ENCODE measurements at places on chromosomes 12 and 14. TPM values are rescaled to one million over a fixed set of nuclear protein-coding genes. Genes with fewer than 3 reads are reported as not detected.

DNA sequence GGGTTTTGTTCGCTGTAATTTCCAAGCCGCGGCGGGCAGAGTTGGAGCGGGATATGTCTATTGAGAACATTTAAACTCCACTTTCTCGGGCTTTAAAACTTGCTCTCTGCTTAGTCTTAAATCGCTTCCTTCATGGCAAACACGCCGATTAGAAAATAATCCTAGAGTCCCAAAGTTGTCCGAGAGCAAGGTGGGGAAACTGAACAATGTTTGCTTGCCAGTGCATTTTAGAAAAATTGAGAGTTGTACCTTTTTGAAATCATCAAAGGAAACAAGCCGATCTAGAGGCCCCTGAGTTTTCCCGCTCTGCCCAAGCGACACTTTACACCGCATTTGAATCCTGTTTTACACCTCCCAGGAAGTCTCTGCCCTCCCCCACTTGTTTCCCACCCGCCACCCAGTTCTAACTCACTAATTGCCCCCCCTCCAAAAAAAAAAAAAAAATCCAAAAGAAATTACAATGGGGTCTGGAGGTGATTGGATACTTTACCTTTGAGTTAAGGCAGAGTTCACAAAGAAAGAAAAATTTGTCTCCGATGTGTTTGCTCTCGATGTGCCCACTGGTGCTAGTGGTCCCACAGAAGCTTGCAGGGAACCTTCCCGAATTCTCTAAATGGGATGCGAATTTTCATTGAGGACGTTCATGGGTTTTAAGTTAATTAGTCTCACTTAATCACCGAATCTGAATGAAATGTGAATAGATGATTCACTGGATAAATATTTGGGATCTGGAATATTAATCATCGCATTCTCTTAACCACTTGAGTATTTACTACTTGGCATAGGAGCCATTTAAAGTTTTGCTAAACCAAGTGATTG lies 2.3 kb downstream of the HMGA2 start:
- no peak overlapping the region for H3K27ac ChIP-seq
- DNase-seq: no peak
- no peaks in the 10 kb centered on the region for H3K4me1 ChIP-seq
- peak overlapping the region; percentile 58 for H3K4me3 ChIP-seq
- no peaks in the 10 kb centered on the region for H3K36me3 ChIP-seq

DNA sequence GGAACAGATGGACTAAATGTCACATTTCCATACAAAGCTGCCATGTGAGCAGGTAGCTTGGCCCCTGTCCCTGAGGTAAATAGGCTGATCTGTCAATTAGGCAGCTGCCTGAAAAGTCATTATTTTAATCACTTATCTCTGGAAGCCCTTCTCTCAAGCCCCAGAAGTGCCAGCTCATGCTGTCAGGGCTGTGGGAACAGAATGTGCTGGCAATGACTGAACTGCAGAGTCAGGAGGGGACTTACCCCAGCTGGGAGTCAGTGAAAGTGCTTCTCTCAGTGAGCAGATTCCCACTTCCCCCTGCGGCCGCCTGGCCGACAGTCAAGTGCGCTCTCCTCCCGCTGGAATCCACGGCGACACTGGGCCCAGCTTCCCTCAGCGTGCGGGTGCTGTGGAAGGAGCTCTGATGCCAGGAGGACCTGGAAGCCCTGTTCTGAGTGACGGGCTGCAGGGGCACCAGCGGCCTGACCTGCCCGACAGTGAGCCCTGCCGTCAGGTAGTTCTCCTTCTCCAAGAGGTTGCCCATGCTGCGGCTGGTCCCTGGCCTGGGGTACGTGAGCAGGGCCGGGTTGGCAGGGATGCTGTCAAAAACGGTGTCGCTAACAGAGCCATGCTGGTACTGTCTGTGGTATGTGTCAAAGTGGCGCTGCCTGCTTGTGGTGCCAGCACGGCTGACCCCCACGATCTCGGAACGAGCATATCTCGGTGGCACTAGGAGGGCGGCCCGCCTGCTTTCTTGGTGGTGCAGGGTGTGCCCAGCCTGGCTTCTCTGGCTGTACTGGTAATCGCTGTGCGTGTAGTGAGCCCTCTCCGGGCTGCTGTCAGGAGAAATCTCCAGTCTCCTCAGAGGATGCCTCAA lies 18.7 kb downstream of the PKP2 start:
- no peak for DNase-seq
- no peaks in the 10 kb centered on the region for H3K27me3 ChIP-seq
- peaks cover 4% of the 10 kb centered on the region for H3K36me3 ChIP-seq
- no peak overlapping the region for H3K4me3 ChIP-seq
- H3K27ac ChIP-seq: no peak overlapping the region

The FAM216A gene
- total RNA-seq: 8.5 TPM

GRCh38 chr12:21526053-21526452 lies at the start of gene SPX:
TSS of gene SPX (plus strand) at chr12:21526296. CDS start at chr12:21526473, 177 bp downstream.
- no peaks in the 10 kb centered on the region for H3K4me1 ChIP-seq
- H3K27me3 ChIP-seq: peaks cover 27% of the 10 kb centered on the region
- no peak for DNase-seq
- no peaks in the 10 kb centered on the region for H3K36me3 ChIP-seq

The GCN1 gene
- 73.4 TPM for total RNA-seq

DNA sequence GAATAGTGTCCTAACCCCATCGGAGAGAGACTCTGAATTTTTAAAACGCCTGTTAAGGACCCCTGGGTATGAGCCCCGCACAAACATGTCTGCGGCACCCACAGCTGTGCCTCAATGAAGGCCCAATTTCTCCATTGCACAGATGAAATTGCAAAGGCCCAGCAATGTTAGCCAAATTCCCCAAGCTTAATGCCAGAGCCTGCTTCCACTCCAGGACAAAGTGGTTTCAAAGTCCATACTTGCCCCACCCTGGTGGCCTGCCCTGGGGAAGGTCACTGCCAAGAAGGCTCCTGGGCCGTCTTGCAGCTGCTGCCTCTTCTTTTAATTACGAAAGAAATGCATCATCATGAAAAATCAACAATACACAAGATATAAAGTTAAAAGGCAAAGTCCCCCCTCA lies 1179.7 kb downstream of the VRK1 start:
- H3K4me3 ChIP-seq: peak overlapping the region; percentile 12
- no peaks in the 10 kb centered on the region for H3K27me3 ChIP-seq
- H3K36me3 ChIP-seq: no peaks in the 10 kb centered on the region
- peak overlapping the region; percentile 88 for H3K27ac ChIP-seq

The AVPR1A gene
- total RNA-seq: 50.4 TPM

The IL31 gene
- total RNA-seq: not detected

All from breast epithelium (tissue), 4 donors.